ENCODE measurements at places on chromosomes 1 and 21. TPM values are rescaled to one million over a fixed set of nuclear protein-coding genes. Genes with fewer than 3 reads are reported as not detected.

The THEM5 gene
- not detected for total RNA-seq

The LRRC38 gene
- not detected for total RNA-seq

The AADACL3 gene
- not detected for total RNA-seq

The TTC24 gene
- not detected for total RNA-seq

All from cardiac ventricle fibroblast (primary cell).